ENCODE measurements at places on chromosomes 5 and 9.
A peak's percentile ranks its signal among the peaks of the same experiment; 100 is the strongest.

GRCh38 chr9:112575107-112575506 is 88.5 kb downstream of the KIAA1958 start:
- no peak for DNase-seq

DNA sequence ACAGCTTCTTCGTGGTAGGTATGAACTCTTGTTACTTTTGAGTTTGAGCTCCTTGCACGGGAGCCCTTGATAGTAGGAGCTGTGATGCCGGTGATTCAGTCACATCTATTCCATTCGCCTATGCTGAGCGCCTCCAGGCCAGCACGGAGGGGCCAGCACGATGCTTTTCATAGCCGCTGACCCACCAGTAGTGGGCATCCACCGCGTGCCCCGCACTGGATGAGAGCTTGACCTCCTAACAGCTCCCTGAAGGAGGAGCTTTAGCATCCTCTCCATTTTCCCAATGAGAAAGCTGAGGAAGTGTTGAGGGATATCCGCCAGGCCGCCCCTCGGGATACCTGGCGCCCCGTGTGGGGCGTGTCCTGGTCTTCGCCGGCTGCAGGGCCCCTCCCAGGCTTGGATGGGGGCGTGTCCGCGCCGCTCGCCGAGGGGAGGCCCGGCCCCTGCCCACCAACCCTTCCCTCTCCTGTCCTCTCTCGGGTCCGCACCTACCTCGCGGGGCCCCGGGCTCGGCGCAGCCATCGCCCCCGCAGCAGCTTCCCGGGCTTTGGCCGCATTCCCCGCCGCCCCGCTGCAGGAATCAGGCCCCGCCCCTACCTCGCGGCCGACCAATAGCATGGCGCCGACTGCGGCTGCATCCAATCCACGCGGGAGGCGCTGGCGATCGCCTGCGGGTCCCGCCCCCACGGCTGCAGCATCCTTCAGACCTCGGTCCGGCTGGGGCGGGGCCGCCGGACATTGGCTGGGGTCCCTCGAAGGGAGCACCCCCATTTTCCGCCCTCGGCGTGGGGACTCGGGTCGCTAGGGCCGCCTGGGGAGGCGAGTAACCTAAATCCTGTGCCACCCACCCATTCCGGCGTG is at the start of gene PIP5KL1:
PIP5KL1 (minus strand) TSS at position 547 of the 861 bp plus-strand sequence; CDS start at position 522, 25 bp downstream.
- peak; percentile 44 for DNase-seq

DNA sequence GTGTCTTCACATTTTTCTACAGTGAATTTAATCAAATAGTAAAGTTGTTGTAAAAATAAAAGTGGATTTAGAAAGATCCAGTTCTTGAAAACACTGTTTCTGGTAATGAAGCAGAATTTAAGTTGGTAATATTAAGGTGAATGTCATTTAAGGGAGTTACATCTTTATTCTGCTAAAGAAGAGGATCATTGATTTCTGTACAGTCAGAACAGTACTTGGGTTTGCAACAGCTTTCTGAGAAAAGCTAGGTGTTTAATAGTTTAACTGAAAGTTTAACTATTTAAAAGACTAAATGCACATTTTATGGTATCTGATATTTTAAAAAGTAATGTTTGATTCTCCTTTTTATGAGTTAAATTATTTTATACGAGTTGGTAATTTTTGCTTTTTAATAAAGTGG is 60.4 kb downstream of the MTAP start:
- DNase-seq = no peak

GRCh38 chr5:170248172-170248930 is 15.6 kb downstream of the C5orf58 start:
- no peak for DNase-seq

GRCh38 chr5:17878541-17878940 is 244.3 kb downstream of the TAF11L14 start:
- no peak for DNase-seq

- DNase-seq = no peak
Measured at GRCh38 chr5:151742870-151743294, 15.5 kb downstream of the ATOX1 start.

GRCh38 chr5:12269164-12269563 is 364.9 kb upstream of the CTNND2 start:
- DNase-seq = no peak

- DNase-seq = no peak
Measured at GRCh38 chr5:136890431-136891148, 525.2 kb upstream of the TRPC7 start.

GRCh38 chr9:138037140-138037539 is 159.6 kb downstream of the CACNA1B start:
- DNase-seq = no peak

- DNase-seq = no peak
Measured at GRCh38 chr5:57174128-57174889, 450 bp downstream of the GPBP1 start.

DNA sequence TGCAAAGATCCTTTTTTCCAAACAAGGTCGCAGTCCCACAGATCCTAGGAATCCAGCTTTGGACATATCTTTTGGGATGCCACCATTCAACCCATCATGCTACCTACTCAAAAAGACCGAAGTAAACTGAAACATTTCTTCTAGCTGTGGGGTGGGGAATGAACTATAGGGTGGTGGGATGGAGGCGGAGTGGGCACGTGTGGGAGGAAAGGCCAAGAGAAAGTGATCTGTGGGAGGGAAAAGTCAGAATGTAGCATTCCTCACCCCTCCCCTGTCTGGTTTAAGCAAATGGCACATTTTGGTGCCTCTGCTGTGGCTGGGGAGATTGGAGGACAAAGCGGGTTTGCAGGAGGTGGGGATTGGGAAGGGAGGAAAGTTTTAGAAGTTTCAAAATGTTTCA is 59.2 kb upstream of the IL17B start:
- no peak for DNase-seq

DNA sequence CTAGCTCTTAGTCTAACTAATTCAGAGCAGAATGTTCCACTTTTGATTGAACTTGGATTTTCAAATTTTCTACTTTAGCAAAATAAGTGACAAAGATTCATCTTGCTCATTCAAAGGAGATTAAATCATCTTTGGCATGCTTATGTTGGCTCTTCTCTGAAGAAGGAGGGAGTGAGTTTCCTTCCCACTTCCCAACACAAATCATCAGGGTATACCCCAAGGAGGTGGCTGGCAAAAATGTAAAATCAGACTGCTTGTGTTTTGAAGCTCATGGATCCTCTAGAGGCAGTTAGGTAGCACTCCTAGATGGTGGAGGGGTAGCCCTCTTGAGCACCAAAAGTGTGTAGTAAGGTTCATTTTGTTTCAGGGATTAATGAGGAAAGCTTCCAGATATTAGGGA is 343.1 kb downstream of the OSTF1 start:
- DNase-seq = no peak

DNA sequence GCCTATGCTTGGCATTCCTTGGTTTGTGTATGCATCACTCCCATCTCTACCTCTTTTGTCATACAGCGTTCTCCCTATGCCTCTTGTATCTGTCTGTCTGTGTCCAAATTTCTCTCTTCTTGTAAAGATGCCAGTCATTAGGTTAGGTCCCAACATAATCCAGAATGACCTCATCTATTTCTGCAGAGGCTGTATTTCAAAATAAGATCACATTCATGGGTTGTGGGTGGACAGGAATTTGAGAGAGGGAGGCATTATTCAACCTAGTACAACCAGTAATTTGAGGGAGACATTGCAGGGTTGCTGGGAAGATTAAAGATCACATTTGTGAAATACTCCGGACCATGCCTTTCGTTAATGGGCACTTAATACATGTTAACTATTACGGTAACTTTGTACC is 155.0 kb downstream of the MAN2A1 start:
- no peak for DNase-seq

- DNase-seq = no peak
Measured at GRCh38 chr9:135353935-135354334, 125.6 kb upstream of the PPP1R26 start.

DNA sequence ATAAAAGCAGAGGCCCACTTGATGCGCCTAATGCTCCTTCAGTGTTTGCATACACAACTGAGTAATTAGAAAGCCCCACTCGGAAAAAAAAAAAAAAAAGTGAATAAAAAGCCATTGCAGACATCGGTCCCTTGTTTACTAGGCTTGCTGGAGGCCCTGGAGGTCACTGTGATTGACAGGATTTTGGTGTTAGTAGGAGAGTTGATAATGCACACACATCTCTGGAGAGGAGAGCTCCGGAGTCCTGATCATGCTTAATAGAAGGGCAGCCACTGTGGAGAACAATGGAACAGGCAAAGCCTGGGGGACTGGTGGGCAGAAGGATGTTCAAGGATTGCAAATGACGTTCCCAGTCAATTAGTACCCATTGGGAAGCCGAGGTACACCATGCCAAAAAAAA is 152.5 kb downstream of the EFNA5 start:
- no peak for DNase-seq

- DNase-seq = no peak
Measured at GRCh38 chr5:84301535-84301934, 83.1 kb downstream of the EDIL3 start.

GRCh38 chr5:77797136-77797535 is 21.0 kb upstream of the TBCA start:
- DNase-seq = no peak

DNA sequence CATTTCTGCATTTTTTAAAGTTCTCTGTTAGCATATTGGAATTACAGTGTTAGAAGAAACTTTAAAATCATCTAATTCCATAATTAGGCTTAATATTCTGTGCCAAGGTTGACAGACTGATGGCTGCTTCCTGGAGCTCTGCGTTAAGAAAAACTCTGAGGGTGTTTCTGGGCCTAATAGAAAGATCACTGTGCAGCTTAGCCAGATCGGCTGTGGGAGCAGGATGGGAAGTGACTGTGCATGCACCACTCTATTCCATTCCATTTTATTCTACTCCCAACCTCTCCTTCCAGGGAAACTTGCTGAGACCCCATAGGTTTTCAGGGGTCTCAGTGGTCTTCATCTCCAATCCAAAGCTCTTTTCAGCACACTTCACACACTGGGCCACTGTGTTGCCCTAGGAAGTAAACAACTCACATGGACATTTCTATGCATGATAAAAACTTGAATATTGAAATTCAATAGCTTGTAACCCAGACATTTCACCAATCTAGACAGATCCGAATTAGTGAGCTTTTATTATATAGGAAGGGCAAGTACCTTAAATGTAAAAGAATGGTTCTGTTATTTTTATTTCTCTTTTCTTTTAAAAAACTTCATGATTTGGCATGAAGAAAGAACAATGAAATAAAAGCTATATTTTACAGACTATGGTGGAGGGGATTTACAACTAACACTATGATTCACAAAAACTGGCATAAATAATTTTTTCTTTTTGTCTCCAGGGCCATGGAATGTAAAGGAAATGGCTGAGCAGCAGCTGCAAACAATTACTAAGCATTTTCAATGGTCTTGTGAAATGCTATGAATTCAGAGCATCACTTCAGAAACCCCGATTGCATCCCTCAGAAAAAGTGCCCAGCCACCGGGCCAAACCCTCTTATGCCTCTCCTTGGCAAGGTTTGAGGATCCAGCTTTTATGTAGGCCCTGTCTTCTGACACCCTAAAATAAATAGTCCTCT is 51.4 kb upstream of the DAB2 start:
- no peak for DNase-seq

- no peak for DNase-seq
Measured at GRCh38 chr5:135005076-135005475, 29.0 kb downstream of the PITX1 start.

DNA sequence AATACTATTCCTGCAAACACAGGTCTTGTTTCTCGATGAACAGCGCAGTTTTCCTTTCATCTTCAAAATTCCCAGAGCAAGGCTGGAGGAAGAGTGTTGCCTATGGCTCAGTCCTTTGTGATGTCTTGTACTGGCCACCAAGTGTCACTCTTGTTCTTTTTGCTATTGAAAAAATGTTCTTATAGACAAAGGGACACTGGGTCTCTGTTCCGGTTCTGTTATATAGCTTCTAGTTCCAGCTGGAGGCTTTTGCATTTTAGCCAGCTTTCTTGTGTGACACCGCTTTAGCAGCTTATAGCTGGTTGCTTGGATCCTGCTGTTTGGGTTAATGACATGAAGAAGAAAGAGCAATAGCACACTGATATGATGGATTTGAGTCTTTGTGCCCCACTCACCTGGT is 343.7 kb upstream of the KCNN2 start:
- DNase-seq = no peak
